ENCODE measurements at places on chromosomes 4 and X.

- no peak for DNase-seq
Observed at GRCh38 chr4:185700048-185700447, 111.9 kb downstream of the SORBS2 start.

DNA sequence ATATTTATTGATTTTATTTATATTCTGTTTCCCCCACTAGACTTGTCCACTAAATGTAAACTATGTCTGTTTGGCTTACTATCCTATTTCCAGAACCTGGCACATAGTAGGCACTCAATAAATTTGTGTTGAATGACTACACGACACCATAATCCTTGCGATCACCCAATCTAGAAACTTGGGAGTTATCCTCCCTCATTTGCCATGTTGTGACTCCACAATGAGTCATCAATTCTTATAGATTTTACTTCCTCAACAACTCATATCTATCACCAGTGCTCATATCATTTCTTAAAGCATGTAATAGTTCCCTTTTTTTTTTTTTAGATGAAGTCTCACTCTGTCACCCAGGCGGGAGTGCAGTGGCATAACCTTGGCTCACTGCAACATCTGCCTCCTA is 39.9 kb upstream of the VAMP7 start:
- no peak for DNase-seq

DNA sequence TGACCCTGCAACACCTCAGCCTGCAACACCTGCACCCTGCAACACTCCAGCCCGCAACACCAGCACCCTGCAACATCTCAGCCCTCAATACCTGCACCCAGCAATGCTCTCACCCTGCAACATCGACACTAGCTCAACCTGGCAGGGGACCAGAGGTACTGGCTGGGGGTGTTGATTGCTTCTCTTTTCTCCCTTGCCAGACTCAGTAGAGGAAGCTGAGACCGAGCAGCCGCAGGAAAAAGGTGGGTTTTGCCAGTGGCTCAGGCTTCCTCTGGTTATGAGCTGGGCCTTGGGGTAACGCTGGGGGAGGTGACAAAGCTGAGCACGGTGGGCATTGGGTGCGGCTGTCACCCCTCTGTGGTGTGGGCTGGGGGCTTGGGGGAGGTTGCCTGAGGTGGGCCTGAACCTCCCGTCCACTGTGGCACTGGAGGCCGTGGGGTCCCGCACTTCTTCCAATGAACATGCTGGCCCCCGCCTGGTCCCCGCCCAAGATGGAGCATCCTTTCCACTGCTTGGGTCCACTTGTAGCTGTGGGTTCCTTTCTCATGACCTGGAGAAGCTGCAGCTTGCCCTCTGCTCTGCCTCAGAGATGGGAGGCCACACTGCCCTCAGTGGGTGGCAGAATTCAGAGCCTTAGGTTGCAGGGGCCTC is 26.0 kb downstream of the SH3TC1 start:
- DNase-seq = no peak

- DNase-seq = no peak
Observed at GRCh38 chrX:151780621-151781020, 46.1 kb downstream of the CNGA2 start.

DNA sequence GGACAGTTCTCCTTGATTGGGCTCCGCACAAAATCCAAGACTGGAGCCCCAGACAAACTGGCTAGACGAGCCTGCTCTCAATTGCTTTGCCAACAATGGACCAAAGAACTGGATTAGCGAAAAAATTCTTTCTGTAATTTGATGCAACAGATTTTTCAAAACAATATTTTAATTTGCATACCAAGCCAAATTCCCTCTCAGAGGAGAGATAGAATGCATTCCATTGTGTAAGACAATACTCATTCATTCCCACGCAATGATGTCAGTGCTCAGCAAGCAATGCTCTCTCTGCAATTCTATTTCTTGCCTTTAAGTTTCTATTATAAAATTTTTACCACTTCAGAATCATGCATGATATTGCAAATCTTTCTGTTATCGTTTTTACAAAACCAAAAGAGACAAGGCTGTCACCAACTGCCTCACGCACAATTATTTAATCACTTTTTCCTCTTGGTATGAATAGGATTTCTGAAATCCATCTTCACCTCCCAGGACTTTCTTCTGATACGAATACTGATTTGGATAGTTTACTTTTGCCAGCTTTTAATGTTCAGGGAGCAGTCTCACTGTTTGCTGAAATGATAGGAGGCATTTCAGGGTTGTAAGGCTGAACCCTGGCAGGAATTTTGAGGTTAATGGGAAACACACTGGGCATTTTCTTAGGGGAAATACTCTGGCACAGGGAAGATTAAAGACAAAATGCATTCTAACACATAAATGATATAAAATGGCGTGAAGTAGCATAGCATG is 46.1 kb upstream of the HCCS start:
- no peak for DNase-seq
